Fibroblast of lung (primary cell): ENCODE measurements at places on chromosomes 5 and 9. TPM values are rescaled to one million over a fixed set of nuclear protein-coding genes. Genes with fewer than 3 reads are reported as not detected.

Gene CDH9
- not detected in 2 replicates for total RNA-seq

Gene CMBL
- total RNA-seq: 14.4 and 20.8 TPM in 2 replicates

Gene LCN15
- total RNA-seq: not detected in 2 replicates

Gene FBN2
- total RNA-seq: 9.0 and 80.1 TPM in 2 replicates

Gene OLFM1
- total RNA-seq: 2.0 and 2.3 TPM in 2 replicates

Gene ADAMTS12
- 6.4 and 10.7 TPM in 2 replicates for total RNA-seq

Gene PRDM9
- total RNA-seq: not detected in 2 replicates

Gene OTP
- total RNA-seq: not detected in 2 replicates

Gene FBP1
- not detected in 2 replicates for total RNA-seq

Gene DPYSL3
- 135 and 206 TPM in 2 replicates for total RNA-seq

Gene GMCL2
- total RNA-seq: under 0.01 TPM in 2 replicates

Gene ADAMTS2
- total RNA-seq: 16.2 and 27.0 TPM in 2 replicates

Gene ANKRD34B
- total RNA-seq: not detected in 2 replicates

Gene ATOSB
- total RNA-seq: 8.7 and 18.2 TPM in 2 replicates

Gene CMYA5
- 4.1 and 7.8 TPM in 2 replicates for total RNA-seq

Gene IL13
- total RNA-seq: not detected in 2 replicates

Gene NIPAL4
- 0.17 and 0.26 TPM in 2 replicates for total RNA-seq

Gene FBP2
- not detected in 2 replicates for total RNA-seq

Gene BSPRY
- not detected in 2 replicates for total RNA-seq

Gene OXCT1
- total RNA-seq: 32.4 and 56.3 TPM in 2 replicates

Gene ANKRD31
- 0.26 and 0.33 TPM in 2 replicates for total RNA-seq

Gene TMEM232
- 5.6 and 7.4 TPM in 2 replicates for total RNA-seq

Gene KIF27
- 4.8 and 6.2 TPM in 2 replicates for total RNA-seq

Gene EIF4E1B
- total RNA-seq: not detected in 2 replicates

Gene PCDHGA3
- 1.5 and 2.8 TPM in 2 replicates for total RNA-seq

Gene ARSI
- 5.9 and 8.5 TPM in 2 replicates for total RNA-seq

Gene SPINK13
- not detected in 2 replicates for total RNA-seq
